ENCODE measurements at places on chromosomes 12 and 14.

DNA sequence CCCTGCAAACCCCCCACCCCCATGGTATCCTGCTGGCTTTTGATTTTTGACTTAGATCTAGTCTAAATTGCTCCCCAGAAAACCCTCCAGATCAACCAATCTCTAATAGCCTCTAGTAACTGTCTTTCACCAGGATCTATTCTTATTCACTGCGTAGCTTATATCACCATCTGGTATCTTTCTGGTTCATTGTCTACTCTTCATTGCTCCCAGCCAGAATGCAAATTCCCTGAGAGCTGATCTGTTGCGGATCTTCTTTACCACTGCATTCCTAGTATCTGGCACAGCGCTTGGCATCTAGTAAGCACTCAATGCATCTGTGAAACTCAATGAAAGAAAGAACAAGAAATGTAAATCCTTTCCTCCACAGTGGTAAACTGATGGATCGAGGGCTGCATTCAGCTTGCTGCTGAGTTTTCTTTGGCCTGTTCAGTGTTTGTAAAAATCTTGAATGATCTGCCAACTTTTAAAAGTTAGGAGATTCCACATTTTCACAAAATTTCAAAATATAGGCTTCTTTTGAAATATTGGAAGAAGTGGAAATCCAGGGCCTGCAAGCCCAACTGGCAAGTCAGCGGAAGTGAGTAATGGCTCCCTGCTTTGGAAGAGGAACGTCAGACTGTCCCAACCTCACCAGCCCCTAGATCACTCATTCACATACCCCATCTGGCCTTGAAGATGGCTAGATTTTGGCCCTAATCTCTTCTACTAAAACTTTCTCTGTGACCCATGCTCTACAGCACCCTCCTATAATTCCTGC is 274.2 kb downstream of the SSPN start:
- no peak for DNase-seq

GRCh38 chr12:25840678-25841465 is 117.6 kb upstream of the RASSF8 start:
- no peak for DNase-seq

DNA sequence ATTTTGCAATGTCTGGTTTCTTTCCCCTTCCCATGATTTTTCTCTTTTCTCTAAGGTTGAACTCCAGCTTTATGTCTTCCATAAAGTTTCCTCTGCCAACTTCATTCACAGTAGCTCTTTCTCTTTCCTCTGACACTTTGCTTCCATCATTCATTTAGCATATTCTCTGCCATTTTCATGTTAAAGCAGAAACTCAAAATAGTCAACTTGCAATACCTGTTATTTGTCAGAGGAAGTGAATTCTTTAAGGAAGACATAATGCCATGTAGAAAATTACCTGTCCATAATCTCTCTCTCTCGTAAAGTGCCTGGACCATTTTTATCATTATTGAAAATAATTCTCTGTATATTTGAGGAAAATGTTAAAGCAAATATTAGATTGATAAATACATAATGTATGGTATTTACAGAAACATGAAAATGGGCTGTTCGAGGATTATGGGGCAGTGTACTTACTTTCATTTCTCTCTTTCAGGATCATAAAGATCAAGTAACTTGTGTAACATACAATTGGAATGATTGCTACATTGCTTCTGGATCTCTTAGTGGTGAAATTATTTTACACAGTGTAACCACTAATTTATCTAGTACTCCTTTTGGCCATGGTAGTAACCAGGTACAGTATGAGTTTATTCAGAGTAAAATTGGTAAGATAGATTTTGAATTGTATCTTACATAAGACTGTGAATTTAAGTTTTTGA is 12.6 kb downstream of the NEDD1 start:
- DNase-seq, result no peak

GRCh38 chr14:25308244-25308643 is 258.3 kb upstream of the STXBP6 start:
- DNase-seq, result no peak

- no peak for DNase-seq
Measured at GRCh38 chr12:132132609-132133430, 11.3 kb downstream of the DDX51 start.

DNA sequence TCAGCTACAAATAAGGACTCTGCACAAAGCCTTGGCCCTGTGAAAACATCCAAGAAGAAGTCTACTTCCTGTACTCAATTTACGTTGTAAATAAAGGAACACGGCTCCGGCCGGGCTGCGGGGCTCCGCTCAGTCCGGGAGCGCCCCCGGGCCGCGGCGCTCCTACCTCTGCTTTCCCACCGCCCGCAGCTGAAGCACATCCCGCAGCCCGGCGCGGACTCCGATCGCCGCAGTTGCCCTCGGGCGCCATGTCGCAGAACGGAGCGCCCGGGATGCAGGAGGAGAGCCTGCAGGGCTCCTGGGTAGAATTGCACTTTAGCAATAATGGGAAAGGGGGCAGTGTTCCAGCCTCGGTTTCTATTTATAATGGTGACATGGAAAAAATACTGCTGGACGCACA is 502.3 kb upstream of the FOXG1 start:
- no peak for DNase-seq

- DNase-seq, result no peak
Measured at GRCh38 chr12:14315501-14315900, 50.0 kb upstream of the ATF7IP start.

DNA sequence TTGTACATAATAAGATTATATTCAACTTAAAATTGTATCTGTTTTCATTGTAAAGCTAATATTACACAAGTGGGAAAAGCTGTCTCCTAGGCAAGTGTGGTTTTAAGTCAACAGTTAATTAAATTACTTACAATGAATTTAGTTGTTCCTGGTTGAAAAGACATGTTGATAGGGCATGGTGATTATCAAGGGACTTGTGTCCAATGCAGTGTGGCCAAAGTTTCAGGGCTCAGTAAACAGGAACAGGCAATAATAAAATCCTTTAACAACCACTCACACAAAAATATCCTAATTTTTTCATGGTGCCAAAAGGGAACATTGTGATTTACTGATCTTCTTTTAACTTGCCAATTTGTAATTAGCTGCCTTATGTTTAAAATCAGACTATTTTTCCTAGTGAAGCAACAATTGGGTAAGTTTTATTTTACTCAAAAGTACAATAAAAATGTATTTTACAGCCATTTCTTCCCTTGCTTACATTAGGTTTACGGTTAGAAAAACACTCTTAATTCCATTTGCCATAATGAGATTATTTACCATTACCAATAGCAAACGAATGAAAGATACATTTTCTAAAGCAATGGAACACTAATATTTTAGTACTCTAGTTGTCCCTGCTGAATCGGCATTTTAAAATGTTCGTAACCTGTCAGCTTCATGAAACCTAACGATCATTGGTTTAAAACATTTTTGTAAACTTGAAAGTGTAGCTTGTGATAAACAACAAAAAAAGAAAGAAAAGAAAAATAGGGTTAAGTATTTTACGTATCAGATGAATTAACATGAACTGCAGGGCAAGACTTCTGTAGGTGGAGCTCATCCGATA is 1.8 kb upstream of the WNK1 start:
- DNase-seq, result no peak

GRCh38 chr12:128267131-128267622 is at the start of gene TMEM132C:
Gene TMEM132C, plus strand, starts transcription at chr12:128267170. Its CDS starts 233 bp downstream, at chr12:128267403.
- DNase-seq, result no peak

GRCh38 chr14:46734286-46734685 is 82.7 kb upstream of the RPL10L start:
- no peak for DNase-seq

GRCh38 chr12:90042920-90043641 is 334.4 kb upstream of the ATP2B1 start:
- no peak for DNase-seq

GRCh38 chr12:103833095-103833775 is 7.8 kb downstream of the NT5DC3 start:
- no peak for DNase-seq

GRCh38 chr12:82996168-82996812 is 309.6 kb downstream of the TMTC2 start:
- no peak for DNase-seq

GRCh38 chr14:75976826-75977581 is 4.8 kb downstream of the TGFB3 start:
- no peak for DNase-seq

- no peak for DNase-seq
Measured at GRCh38 chr12:107126796-107127481, 33.6 kb upstream of the CRY1 start.

- peak; percentile 57 for DNase-seq
Measured at GRCh38 chr12:123905319-123905925, 67.2 kb downstream of the CCDC92 start.

DNA sequence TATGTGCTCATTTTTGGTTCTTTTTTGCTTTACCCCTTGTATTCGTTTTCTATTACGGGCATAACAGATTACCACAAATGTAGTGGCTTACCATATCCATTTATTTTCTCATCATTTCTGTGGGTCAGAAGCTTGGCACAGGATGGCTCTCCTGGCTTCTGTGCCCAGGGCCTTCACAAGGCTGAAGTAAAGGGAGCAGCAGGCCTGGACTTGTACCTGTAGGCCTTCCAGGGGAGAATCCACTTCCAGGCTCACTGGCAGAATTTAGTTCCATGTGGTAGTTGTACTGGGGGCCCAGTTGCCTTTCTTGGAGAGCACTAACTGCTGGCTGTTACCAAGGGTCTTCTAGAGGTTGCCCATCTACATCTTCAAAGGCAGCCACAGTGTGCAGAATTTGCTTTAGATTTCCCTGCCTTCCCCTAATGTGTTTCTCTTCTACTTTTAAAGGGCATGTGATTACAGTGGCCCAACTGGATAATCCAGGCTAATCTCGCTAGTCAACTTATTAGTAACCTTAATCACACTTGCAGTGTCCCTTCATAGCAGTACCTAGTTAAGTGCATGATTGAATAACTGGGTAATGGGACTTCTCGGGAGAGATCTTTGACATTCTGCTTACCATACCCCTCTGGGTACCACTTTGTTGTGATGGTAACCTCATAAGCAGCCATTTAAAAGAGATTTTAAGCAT is 67.0 kb downstream of the CRADD start:
- no peak for DNase-seq

DNA sequence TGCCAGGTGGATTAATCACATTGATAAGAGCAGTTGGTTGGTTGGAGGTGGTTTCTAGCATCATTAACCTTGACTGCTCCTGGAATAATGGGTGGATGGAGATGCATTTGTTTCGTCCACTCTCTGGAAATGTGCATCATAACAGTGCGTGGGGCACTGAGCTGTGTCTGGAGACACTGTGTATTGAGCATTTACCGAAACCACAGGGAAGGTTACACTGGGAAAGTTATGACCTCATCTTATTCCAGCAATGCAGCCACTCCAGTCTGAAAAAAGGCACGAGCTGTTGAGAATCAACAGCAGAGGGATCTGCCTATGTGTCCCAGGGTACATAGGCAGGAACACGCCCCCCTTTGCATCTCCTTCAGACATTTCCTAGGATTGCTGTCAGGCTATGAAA is 27.2 kb downstream of the RNFT2 start:
- DNase-seq, result no peak

- DNase-seq, result no peak
Measured at GRCh38 chr12:42364692-42365091, 38.7 kb downstream of the PPHLN1 start.

- no peak for DNase-seq
Measured at GRCh38 chr12:112828541-112828940, 37.0 kb downstream of the RPH3A start.

DNA sequence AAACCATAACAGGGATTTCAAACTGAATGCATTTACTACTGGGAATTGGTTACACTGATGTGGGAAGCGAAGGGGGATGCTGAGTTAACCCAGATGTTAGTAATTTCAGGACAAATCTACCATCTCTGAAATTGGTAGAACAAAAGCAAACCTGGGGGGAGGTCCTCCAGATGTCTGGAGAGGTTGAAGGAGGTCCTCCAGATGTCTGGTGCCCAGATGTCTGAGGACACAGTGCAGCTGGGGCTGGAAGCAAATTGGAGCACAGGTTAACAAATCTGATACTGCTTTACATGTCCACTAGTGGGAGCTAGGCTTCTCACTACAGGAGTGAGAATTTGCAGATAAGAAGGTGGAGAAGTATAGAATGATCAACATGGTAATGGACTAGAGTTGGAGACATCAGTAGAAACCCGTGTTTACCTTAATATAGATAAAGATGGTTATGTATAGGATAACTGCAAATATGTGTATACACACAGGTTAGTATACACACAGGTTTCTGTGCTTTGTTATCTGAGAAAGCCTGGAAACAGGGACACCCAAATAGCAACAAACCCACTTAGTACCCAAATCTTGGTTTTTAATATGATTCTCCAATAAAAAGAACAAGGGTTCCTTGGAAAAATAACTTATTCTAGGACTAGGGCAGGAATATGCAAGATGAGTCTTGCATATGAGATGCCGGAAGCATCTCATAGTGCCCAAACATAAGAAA is 162.5 kb downstream of the C12orf50 start:
- no peak for DNase-seq

DNA sequence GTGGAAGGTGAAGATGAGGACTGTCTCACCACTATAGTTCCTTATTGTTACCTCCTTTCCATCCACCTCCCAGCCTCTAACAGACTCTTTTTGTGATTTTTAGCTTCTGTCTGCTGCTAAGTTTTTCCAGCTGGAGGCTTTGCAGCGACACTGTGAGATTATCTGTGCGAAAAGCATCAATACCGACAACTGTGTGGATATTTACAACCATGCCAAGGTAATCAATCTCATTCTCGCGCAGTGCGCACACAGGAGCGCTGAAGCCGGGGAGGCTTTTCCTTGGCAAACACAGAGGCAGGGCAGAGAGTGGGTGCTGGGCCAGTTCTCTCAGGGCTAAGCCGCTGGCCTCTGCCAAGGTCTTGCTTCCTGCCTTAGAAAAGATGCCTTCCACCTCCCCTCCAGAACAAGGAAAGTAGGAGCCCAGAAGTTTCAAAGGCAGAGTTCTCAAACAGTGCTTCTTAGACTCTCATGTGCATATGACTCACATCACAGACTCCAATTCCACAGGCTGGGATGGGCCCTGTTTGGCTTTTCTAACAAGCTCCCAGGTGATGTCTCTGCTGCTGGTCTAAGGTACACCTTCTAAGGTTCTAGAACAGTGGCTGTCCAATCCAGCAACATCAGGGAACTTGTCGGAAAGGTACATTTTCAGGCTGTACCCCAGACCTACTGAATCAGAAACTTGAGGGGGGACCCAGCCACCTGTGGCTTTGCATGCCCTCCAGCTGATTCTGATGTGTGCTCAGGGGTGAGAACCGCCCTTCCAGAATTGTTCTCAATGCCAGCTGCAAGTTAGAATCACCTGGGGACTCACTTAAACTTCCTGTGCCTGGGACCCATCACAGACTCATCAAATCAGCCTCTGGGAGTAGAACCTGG is 33.8 kb upstream of the PWP1 start:
- DNase-seq, result no peak

GRCh38 chr14:68672609-68673285 is 120.1 kb downstream of the ZFP36L1 start:
- DNase-seq, result no peak

All from activated CD4-positive, alpha-beta T cell treated with anti-CD3 and anti-CD28 coated beads for 24 hours (primary cell).